ENCODE measurements at places on chromosomes 7 and 10. TPM values are rescaled to one million over a fixed set of nuclear protein-coding genes. Genes with fewer than 3 reads are reported as not detected.

GRCh38 chr10:85510682-85511081 is 855.9 kb downstream of the GRID1 start:
- DNase-seq, result no peak

DNA sequence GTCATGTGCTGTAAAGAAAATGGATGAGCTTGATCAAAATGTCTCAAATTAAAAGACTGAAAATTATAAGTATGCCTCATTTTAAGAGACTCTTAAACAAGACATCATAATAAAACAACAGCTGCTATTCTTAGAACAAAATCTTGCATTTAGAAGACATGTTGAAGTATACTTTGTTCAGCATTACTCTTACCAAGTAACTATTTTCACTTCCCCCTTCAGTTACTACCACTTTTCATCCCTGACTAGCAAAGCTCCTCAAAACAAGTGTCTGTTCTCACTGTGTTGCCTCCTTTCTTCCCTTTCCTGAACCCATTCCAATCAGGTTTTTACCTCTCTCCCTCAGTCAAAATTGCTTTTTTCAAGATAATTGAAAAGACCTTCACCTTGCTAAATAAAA is 31.6 kb downstream of the ELAPOR2 start:
- no peak for DNase-seq

DNA sequence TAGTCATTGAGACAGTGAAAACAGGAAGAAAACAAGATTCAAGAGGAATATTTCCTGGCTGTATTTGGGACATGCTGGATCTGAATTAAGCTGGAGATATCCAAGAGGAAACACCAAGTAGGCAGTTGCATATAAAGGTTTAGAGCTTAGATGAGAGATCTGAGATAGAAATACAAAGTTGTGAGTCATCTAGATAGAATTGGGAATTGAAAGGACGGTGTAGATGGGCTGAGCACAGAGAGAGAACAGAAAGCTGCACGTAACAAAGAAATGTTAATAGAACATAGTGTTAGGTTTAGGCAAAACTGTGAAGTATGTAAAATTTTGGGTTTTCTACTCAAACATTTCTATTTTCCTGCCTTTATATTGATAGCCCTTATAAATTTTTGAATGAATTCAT is 218.5 kb upstream of the TMEM196 start:
- DNase-seq, result no peak

DNA sequence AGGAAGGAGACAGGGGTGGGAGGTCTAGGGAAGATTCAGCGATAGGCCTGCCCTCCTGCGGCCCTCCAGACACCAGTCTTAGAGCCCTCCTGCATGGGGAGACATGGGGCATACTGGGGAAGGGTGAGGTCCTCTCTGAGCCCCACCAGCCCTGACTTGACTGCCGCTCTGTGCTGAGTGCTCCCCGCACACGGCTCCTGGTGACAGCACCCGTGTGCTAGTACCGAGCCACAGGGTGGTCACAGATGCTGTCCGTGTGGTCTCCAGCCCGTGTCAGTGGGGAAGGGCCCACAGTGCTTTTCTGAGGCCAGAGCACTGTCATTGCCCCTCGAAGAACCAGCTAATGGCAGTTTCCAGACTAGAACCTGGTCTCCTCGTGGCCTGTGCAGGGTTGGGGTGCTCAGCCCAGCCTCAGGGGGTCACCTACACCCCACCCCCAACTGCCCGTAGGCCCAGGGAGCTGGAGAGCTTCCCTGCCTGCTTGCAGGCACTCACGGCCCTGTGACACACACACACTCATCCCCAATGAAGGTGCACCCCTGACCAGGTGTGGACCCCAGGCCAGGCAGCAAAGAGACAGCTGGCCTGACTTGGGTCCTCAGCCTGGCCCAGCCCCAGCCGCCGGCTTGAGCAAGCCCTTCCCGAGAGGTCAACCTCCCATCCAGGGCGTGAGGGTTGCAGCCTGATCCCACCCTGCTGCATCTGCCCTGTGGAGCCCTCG is 86.0 kb upstream of the RET start:
- no peak for DNase-seq

DNA sequence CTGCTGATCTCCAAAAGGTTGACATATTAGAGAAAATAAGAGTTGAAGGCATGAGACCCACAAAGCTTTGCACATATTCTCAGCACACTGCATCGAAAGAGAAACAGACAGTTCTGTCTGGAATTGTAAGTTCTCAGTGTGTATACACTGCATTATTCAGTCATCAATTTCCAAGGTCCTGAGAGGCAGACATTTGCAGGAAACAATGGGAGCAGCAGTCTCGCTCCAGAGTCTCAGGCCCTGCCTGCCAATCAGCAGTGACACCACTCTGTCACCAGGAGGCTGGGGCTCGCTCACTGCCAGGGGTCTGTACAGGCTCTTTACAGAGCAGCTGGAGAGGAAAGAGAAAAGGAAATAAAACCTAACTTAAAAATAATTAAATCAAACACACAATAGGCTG is 36.3 kb downstream of the JAZF1 start:
- DNase-seq, result no peak

LRRC17 gene
- not detected for total RNA-seq

DNA sequence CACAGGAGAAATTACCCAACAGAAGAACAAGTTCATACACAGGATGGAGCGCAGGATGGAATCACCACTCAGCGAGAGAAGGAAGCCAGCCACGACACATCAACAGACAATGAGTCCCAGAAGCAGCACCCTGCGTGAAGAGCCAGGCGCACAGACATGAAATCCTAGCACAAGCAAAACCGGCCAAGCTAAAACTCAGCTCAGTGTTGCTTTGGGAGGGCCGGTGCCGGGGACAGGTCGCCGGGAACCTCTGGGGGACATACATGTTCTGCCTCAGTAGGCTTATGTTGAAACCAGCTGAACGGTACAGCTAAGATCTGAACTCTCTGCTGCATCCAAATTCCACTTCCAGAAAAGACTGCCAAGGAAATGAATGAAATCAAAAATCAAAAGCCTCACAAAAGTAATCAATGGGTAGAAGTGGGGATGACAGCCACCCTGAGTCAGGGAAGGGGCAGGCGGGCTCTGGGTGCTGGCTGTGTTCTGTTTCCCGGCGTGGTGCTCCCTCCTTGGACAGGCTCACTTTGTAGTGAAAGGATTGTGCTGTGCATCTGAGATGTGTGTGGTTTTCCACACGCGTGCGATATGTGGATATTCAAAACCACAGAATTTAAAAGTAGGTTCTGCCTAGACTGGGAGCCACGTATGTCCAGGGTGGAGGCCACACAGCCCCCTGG is 114.7 kb downstream of the PDGFA start:
- DNase-seq, result no peak

DNA sequence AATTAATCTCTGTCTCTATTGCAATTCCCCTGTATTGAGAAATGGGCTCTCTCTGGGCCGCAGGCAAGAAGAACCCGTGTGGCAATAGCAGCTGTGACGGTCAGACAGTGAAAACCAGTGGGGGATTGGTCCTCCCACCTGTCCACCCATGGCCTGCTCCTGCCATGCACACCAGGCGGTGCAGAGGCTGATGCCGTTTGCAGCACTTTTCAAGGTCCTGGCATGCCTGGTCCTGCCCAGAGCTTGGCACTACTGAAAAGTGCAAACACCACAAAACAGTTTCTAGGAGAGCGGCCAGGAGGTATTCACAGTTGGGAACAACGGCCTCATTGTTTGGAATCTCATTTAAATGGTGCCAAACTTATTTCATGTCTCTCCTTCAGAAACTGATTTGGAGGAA is 41.5 kb downstream of the PSPH start:
- peak; percentile 47 for DNase-seq

GRCh38 chr7:51082096-51082840 is 234.3 kb downstream of the COBL start:
- DNase-seq, result no peak

IQCE gene
- 83.8 TPM for total RNA-seq

DNA sequence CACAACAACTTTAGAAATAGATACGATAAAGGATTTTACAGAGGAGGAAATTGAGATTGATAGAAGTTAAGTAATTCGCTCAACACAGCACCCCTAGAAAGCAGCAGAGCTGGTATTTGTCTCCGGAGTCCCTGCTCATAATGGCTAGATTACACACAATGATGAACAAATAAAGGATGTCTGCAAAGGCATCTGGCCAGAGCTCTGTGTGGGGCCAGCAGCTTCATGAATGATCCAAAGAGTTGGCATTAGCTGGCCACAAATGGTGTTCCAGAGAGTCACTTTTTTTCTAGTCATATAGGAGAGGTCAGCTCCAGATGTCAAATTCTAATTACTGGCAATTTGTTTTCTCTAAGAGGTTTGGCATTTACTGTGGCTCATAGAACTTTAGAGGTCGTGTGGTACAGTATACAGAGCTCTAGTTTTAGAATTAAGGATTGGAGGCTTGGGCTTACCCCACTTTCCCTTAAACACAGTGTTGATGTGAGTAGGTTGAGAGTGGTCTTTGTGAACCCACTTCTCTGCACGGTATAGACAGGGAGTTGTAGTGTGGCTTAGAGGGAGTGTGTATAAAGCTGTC is 186.2 kb downstream of the BICC1 start:
- no peak for DNase-seq

- DNase-seq, result no peak
Observed at GRCh38 chr10:116665541-116666125, 44.9 kb downstream of the PNLIPRP2 start.

FAM149B1 gene
- 9.7 TPM for total RNA-seq

KCNIP2 gene
- total RNA-seq, result 3.0 TPM

PITX3 gene
- total RNA-seq, result not detected

DNA sequence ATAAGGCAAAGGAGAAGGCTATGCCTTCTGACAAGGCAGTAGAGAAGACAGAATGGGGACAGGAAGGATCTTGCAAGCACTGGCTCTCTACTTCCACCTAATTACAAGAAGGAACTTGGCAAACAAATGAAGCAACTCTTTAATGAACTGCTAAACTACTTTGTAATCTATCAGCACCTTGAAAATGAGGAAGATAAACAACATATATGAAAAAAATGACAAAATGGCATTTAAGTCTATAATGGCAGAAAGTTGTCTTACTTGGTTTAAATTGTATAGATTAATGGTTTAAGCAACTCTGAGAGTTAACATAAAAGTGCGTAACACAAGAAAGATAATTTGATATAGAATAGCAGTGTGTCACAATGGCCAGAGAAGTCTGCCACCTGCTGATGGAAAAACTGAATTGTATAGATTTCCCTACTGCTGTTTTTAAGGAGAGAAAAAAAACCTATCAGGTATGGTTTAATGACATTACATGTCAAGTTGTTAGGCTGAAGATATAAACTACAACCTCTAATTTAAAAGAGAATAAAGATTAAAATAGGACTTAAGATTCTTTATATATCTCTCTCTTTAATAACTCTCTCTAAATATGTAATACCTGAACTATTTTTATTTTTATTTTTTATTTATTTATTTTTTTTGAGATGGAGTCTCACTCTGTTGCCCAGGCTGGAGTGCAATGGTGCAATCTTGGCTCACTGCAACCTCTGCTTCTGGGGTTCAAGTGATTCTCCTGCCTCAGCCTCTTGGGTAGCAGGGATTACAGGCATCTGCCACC is 11.8 kb downstream of the NT5C3A start:
- DNase-seq, result no peak

MYOF gene
- 53.7 TPM for total RNA-seq

DNA sequence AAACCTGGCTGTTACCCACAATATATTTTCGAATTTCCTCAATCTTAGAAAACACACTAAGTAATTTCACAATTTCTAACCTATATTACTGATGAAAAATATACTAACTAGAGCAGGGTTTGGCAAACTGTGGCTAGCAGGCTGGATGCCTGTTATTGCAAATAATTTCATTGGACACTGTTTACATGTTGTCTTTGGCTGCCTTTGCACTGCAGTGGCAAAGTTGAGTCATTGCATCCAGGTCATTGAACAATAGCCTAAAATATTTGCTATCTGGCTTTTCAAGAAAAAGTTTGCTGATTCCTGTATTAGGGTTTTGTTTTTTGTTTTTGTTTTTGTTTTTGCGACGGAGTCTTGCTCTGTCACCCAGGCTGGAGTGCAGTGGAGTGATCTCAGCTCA is 47.2 kb downstream of the KIF11 start:
- no peak for DNase-seq

CDK13 gene
- 102 TPM for total RNA-seq

- no peak for DNase-seq
Observed at GRCh38 chr10:68367121-68367520, 34.4 kb upstream of the PBLD start.

DNA sequence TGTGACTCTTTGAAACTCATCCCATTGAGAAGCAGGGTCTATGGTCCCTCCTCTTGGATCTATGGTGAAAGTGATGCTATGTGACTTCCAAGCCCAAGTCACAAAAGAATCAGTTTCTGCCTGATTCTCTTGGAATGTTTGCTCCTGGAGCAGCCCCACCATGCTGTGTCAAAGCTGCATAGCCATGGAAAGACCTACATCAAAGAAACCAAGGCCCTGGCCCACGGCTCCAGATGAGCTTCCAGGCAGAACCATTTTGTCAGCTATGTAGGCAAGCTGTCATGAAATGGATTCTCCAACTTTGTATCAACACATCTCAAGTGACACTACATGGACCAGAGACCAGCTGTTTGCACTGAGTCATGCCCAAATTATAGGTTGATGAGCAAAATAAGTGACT is 77.0 kb downstream of the AASS start:
- DNase-seq, result no peak

PRPS1L1 gene
- total RNA-seq, result not detected

GRCh38 chr10:100811752-100812750 is 66.7 kb downstream of the PAX2 start:
- DNase-seq, result no peak

GRCh38 chr7:81267508-81267907 is 348.7 kb upstream of the SEMA3C start:
- no peak for DNase-seq

DNA sequence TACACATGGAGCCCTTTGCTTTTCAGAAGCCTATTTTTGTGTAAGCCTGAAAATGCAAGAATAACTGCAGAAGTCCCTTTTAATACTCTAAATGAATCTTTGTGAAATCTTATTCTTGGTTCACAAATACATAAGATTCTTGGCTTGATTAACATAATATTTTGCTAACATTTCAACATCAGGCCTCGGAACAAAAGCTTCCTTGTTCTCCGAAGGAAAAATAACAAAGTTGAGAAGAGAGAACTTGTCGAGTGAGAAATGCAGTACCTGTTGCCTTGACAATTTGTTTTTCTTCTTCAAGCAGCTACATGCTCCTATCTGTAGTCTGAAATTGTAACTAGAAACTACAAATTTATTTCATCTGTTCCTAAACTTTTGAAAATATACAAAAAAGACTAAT is 8.5 kb downstream of the NT5C2 start:
- no peak for DNase-seq

GRCh38 chr7:73602721-73603651 is 21.3 kb downstream of the MLXIPL start:
- no peak for DNase-seq

GRCh38 chr10:24468281-24468751 is 255.4 kb downstream of the ARHGAP21 start:
- DNase-seq, result no peak

GRM3 gene
- total RNA-seq, result not detected

GRCh38 chr7:41738806-41739205 is 35.9 kb upstream of the INHBA start:
- DNase-seq, result no peak

- no peak for DNase-seq
Observed at GRCh38 chr10:44863344-44864047, 47.6 kb upstream of the TMEM72 start.

- DNase-seq, result peak; percentile 88
Observed at GRCh38 chr10:102729029-102730026, 14.4 kb upstream of the WBP1L start.

All from transverse colon (tissue), 4 donors.